ENCODE measurements at places on chromosomes 1 and 21.

- DNase-seq: no peak
- no peak overlapping the region for H3K27ac ChIP-seq
- H3K36me3 ChIP-seq: no peaks in the 10 kb centered on the region
- peaks cover 5% of the 10 kb centered on the region for H3K4me1 ChIP-seq
- no peak overlapping the region for H3K4me3 ChIP-seq
Observed at GRCh38 chr1:197955486-197956394, 38.6 kb downstream of the LHX9 start.

DNA sequence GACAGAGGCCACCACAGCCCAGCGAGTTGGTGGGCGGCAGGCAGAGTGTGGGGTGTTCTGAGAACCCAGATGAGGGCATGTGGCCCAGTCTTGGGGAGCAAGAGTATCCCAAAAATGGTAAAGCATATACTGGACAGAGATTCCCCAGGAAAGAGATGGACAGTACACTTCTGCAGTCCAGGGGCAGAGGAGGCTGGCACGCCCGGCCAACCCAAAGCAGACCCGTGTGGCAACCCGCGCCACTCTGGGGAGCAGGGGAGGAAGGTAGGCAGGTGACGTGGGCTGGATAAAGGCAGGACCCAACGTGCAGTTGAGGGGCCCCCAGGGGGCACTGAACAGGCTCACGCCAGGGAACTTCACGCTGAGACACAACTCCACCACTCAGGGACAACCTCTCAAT is 46.4 kb upstream of the RIPK4 start:
- DNase-seq: no peak
- H3K4me3 ChIP-seq: no peak overlapping the region
- no peaks in the 10 kb centered on the region for H3K4me1 ChIP-seq
- no peaks in the 10 kb centered on the region for H3K27me3 ChIP-seq
- peaks cover 16% of the 10 kb centered on the region for H3K36me3 ChIP-seq

GRCh38 chr1:182507685-182508084 is 57.7 kb downstream of the RGSL1 start:
- H3K4me1 ChIP-seq: no peaks in the 10 kb centered on the region
- no peaks in the 10 kb centered on the region for H3K36me3 ChIP-seq
- no peak overlapping the region for H3K27ac ChIP-seq
- no peaks in the 10 kb centered on the region for H3K27me3 ChIP-seq
- DNase-seq: no peak

- peak; percentile 86 for DNase-seq
- H3K36me3 ChIP-seq: no peaks in the 10 kb centered on the region
- peaks cover 67% of the 10 kb centered on the region for H3K27me3 ChIP-seq
- no peak overlapping the region for H3K27ac ChIP-seq
- peak overlapping the region; percentile 40 for H3K4me3 ChIP-seq
- H3K4me1 ChIP-seq: no peaks in the 10 kb centered on the region
Observed at GRCh38 chr1:156625436-156626078, 6.3 kb downstream of the HAPLN2 start.

DNA sequence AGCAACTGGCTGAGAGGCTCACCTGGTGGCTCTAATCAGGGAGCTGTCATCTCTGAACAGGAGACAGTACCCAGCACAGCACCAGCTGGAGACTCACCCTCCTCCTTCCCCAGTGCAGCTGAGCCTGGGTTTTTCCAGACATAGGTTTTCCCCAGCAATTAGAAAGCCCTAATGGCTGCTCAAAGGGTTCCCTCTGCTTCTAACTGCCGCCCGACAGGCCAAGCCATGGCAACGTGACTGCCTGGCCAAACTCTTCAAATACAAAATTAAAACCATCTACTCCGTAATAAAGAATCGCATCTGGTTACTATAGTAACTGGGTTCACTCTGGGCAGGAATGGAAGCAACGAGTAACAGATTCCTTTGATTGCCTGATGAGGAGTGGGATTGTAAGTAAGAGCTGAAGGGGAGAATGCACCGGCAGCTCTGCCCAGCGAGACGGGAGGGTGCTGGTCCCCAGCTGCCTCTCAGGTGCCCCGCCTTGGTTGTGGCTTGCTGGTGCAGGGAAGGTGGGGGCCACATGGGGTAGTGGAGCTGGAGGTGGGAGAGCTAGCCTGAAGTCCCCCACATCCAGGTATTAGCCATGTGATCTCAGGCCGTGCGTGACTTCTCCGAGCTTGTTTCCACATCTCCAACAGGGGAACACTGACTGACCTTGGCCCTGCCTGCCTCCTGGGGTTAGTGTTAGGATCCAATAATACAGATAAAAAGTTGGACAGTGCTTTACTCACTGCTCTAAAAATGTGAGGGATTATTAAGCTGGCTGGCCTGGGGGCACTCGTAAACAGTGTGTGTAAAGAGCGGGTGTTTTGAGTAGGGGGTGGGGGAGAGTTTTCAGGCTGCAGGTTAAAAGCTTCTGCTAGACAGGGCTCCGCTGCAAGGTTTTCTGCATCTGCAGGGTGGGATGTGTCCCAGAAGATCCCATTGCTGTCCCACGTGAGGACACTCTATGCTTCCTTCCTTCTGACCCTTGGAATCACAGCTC is 94.2 kb downstream of the KCNN3 start:
- DNase-seq: no peak
- no peaks in the 10 kb centered on the region for H3K36me3 ChIP-seq
- H3K27ac ChIP-seq: peak overlapping the region; percentile 68
- no peaks in the 10 kb centered on the region for H3K4me1 ChIP-seq
- no peaks in the 10 kb centered on the region for H3K27me3 ChIP-seq
- H3K4me3 ChIP-seq: no peak overlapping the region

- no peak overlapping the region for H3K27ac ChIP-seq
- no peaks in the 10 kb centered on the region for H3K36me3 ChIP-seq
Observed at GRCh38 chr1:183323849-183324683, 94.1 kb downstream of the NMNAT2 start.

DNA sequence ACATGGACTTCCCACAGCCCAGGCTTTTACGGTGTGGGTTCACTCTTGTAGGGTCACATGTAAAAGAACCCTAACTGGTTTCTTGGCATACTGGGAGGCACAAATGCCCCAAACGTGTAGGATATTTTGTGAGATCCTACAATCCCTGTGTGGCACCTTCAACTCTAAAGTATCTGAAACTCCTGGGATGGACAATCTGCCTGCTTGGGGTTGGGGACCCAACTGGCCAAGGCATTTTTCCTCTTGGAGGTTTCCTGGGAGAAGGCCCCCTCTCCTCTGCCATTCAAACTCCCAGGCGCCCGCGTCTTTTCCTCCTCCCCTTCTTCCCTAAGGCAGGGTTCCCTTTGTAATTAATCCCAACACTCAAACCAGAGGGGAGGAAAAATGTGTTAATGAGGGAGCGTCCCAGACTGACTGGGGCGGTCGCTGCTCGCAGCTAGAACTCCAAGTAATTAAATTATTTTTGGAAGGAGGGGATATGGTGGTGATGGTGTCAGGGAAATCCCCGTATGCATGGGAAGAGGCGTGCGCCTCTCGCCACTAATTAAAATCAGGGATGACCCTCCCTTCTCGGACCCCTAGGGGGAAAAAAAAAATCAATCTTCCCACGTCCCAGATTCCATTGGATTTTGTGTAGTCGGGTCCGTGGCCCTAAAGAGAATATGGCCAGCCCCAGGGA is 681 bp upstream of the VANGL2 start:
- no peaks in the 10 kb centered on the region for H3K36me3 ChIP-seq
- H3K4me3 ChIP-seq: peak overlapping the region; percentile 83
- H3K27ac ChIP-seq: peak overlapping the region; percentile 99
- peak; percentile 72 for DNase-seq

- no peak overlapping the region for H3K4me3 ChIP-seq
- H3K36me3 ChIP-seq: peaks cover 84% of the 10 kb centered on the region
- H3K27ac ChIP-seq: no peak overlapping the region
Observed at GRCh38 chr1:100499194-100499811, 38.6 kb upstream of the GPR88 start.

DNA sequence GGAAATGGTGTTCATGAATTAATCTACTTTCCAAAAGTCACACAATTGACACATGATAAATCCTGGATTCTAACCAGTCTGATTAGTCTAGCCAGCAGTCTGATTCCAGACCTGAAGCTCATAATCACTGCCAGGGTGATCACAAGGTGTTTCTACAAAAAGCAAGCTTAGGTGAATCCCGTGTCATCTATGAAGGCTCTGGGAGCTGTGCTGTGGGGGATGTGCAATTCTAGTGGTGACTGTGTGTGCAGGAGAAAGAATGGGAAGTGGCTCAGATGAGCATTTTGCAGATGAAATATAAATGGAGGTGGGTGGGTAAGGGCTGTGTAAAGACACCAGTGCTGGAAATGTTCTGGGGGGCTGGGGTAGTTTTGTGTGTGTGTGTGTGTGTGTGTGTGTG is 1.8 kb upstream of the NPPB start:
- H3K36me3 ChIP-seq: no peaks in the 10 kb centered on the region
- H3K4me3 ChIP-seq: peak overlapping the region; percentile 51
- H3K4me1 ChIP-seq: peaks cover 5% of the 10 kb centered on the region
- no peak overlapping the region for H3K27ac ChIP-seq

All from endodermal cell (in vitro differentiated cells).